Fibroblast of lung (primary cell): ENCODE measurements at places on chromosomes 13 and 19. TPM values are rescaled to one million over a fixed set of nuclear protein-coding genes. Genes with fewer than 3 reads are reported as not detected.

The SMIM44 gene
- total RNA-seq: not detected in 2 replicates

The PSG4 gene
- total RNA-seq: 0.17 and 11.3 TPM in 2 replicates

The GRIK5 gene
- 0.77 and 3.5 TPM in 2 replicates for total RNA-seq

The ZNF134 gene
- 22.9 and 30.6 TPM in 2 replicates for total RNA-seq

The ZNF665 gene
- 5.4 and 6.3 TPM in 2 replicates for total RNA-seq

The CD37 gene
- total RNA-seq: not detected in 2 replicates

The JUND gene
- total RNA-seq: 149 and 166 TPM in 2 replicates

The FBXW9 gene
- total RNA-seq: 3.1 and 3.3 TPM in 2 replicates

GRCh38 chr19:56126983-56127780, 6.1 kb upstream of the ZNF787 start:
- no peak for DNase-seq

GRCh38 chr13:102589301-102589822, 7.4 kb upstream of the TPP2 start:
- no peak for DNase-seq

- DNase-seq: no peak
Observed at GRCh38 chr13:105084931-105085330, 1450.5 kb downstream of the EFNB2 start.

- peak; percentile 39 for DNase-seq
Observed at GRCh38 chr13:52001120-52001731, 10.0 kb downstream of the ATP7B start.

DNA sequence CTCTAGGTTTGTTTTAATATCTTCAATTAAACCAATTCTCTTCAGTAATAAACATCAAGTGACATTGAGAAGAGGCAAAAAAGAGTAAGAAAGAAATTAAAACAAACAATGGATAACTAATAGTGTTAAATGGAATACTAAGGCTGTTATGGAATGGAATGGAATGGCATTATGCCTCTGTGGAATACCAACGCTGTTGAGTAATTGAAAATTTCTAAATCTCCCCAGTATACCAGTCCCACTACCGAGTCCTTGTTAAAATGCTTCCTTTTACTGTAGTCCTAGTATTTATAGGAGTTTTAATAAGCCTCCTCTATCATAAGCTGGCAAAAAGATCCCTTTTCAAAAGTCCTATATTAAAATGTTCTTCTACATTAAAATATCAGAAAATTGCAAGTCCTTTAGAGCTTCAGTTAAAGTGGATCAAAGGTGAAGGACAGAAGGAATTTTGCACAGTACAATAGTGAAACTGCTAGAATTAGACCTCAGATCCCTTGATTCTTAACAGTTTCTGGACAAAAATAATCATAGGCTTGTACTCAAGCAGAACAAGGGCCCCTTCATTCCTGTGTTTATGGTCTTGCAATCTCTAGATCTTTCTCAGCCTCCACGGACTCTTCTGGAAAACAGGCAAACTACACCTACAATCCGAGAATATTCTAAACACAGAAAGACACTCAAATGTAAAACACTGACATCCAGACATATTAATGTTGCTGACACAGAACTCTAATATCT, 128.2 kb downstream of the PCDH9 start:
- peak; percentile 41 for DNase-seq

- DNase-seq: no peak
Observed at GRCh38 chr13:50762969-50763567, 80.4 kb downstream of the DLEU7 start.
